ENCODE measurements at places on chromosomes 5 and 9.
A peak's percentile ranks its signal among the peaks of the same experiment; 100 is the strongest.

DNA sequence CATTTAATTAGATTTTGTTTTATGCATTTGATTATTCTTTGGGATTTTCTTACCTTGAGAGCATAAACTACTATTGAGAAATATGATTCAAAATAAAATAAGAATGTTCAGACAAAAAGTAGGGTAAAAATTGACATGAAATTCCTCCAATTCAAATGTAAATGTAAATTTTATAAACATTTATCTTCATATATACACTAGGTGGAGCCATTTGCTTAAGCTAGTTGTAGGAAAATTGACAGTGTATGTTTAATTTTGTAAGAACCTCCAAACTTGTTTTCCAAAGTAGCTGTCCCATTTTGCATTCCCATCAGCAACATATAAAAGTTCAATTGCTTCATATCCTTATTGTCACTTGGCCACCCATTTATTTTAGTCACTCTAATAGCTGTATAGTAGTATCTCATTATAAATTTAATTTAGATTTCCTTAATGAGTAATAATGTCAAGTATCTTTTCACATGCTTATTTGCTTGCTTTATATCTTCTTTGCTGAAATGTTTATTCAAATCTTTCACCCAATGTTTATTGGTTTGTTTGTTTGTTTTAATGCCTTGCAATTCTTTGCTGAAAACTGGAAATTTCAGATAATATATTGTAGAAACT lies 37.6 kb upstream of the SLCO6A1 start:
- DNase-seq: no peak

GRCh38 chr5:37915097-37915736 lies 75.4 kb upstream of the GDNF start:
- DNase-seq: no peak

DNA sequence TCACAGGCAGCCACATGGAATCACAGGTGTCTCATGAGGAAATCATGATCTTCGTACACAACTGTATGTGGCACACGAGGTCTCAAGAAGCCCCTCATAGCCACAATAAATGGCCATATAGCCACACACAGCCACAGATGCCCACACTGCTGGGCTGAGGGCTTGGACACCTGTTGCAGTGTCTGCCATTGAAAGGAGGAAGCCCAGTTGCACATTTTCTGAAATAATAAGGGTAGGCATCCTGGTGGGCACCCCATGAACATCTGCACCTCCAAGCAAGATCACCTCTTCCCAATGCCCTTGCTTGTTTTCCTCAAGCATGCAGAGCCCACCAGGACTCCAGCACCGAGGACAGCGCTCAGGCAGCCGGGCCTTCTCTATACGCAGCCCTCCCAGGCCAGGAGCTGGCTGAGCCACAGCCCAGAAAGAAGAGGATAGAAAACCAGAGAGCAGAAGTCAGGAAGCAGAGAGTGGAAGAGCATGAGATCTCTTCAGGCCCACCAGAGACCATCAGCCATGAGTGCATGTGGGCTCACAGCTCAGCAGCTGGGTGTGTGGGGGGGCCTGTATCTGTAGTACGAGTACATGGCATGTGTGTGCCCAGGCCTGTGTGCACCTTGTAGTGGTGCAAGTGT lies 1.0 kb upstream of the ACSL6 start:
- no peak for DNase-seq

- DNase-seq: no peak
Observed at GRCh38 chr5:156328161-156328560, 1.2 kb downstream of the SGCD start.

DNA sequence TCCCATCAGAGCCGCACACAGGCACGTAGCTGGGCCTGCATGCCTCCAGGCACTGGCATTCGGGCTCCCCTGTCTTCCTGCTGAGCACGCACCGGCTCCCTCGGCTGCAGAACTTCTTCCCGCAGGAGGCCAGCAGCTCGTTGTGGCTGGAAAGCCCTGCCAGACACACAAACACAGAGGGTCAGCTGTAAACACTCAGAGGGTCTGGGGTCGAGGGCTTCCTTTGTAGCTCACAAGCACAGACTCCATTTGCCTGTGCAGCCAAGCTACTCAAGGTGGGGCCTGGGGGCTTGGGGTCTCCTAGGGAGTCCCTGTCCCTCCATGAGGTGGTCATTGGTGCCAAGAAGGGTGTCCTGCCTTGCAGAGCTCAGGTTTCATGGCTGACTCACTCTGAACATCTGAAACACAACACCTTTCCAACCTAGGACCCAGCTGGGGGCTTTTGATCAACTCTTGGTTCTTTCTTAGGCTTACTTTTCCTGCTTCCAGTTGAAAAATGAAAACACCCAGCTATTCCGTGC lies 211.4 kb downstream of the FSTL4 start:
- DNase-seq: no peak

GRCh38 chr5:133113331-133114061 lies 61.7 kb downstream of the HSPA4 start:
- DNase-seq: peak; percentile 35

DNA sequence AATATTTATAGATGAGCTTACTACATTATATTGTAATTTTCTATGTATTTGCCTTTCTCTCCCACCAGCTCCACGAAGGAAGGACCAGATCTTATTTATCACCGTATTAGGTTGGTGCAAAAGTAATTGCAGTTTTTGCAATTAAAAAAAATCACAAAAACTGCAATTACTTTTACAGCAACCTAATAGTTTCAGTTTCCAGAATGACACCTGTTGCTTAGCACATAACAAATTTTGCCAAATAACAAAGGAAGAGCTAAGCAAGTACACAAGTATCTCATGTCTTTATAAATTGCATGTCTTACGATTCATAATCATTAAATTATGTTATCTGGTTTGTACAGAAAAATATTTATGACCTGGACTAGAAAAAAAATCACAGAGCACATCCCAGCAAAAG lies 45.9 kb downstream of the AGXT2 start:
- no peak for DNase-seq

GRCh38 chr5:92599217-92599810 lies 981.7 kb downstream of the NR2F1-AS1 start:
- DNase-seq: no peak

GRCh38 chr5:15103130-15103529 lies 231.6 kb upstream of the ANKH start:
- DNase-seq: no peak

GRCh38 chr5:95861864-95862561 lies 39.5 kb upstream of the GLRX start:
- peak; percentile 19 for DNase-seq

- no peak for DNase-seq
Observed at GRCh38 chr9:27800159-27800558, 226.9 kb upstream of the C9orf72 start.

DNA sequence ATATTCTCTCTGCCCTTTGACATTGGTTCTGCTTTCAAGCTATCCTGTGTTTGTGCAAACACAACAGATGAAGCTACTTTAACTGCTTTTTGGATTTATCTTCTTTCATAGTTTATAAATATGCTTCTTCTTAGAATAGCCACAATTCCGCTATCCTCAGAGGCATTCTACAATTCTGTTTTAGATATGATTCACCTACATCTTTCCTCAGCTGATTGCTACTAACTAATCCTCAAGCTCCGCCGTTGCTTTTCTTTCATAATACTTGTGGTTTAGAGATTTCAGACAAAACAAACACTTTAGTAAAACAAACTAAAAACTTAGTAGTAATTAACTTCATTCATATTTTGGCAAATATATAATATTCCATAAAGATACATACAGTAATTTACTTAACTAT lies 52.5 kb downstream of the ECPAS start:
- no peak for DNase-seq

GRCh38 chr5:123092696-123093095 lies 3.7 kb downstream of the PRDM6 start:
- DNase-seq: no peak

- DNase-seq: no peak
Observed at GRCh38 chr9:135037521-135038250, 49.8 kb upstream of the OLFM1 start.
